ENCODE measurements at places on chromosomes 13 and 19.
A peak's percentile ranks its signal among the peaks of the same experiment; 100 is the strongest.

DNA sequence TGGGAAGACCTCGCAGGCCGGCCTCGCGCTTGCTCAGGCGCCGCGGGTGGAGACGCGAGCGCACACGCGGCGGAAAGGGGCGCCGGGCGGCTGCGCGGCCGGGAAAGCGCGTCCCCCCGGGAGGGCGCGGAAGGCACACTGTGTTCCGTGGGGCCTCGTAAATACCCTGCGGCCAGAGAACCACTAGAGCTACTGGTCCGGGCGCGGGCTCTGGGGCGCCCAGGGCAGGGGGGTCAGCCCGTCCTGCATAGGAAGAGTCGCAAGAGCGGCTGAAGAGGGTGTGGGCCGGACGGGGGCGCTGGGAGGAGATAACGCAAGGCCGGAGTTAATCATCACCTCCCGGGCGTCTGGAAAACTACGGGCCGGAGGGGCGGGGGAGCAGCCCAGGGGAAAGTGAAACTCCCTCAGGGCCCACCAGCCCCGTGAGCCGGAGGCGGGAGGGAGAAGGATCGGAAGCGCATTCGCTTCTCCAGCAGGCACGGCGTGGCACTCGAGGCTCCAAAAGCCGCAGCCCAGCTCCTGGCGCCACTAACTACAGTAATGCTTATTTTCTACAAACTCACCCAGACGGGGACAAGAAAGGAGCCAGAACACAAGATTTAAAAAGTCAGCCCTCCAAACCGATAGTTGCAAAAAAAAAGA, 1.1 kb upstream of the WBP4 start:
- DNase-seq: peak; percentile 95

DNA sequence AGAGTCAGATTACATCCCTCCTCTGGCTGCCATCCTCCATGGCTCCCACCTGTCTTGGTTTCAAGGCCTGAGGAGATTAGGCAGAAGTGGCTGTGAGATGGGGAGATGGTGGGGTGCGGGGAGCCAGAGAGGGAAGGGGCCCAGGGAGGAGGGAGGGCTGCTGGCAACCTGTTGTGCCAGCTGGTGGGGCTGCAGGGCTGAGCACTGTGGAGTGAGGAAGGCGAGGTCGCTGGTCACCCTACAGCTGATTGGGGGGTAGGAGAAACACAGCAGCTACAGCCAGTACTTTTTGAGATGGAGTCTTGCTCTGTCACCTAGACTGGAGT, 48.3 kb downstream of the CD320 start:
- no peak for DNase-seq

GRCh38 chr13:48110132-48110868, 15.4 kb upstream of the MED4 start:
- DNase-seq: no peak

DNA sequence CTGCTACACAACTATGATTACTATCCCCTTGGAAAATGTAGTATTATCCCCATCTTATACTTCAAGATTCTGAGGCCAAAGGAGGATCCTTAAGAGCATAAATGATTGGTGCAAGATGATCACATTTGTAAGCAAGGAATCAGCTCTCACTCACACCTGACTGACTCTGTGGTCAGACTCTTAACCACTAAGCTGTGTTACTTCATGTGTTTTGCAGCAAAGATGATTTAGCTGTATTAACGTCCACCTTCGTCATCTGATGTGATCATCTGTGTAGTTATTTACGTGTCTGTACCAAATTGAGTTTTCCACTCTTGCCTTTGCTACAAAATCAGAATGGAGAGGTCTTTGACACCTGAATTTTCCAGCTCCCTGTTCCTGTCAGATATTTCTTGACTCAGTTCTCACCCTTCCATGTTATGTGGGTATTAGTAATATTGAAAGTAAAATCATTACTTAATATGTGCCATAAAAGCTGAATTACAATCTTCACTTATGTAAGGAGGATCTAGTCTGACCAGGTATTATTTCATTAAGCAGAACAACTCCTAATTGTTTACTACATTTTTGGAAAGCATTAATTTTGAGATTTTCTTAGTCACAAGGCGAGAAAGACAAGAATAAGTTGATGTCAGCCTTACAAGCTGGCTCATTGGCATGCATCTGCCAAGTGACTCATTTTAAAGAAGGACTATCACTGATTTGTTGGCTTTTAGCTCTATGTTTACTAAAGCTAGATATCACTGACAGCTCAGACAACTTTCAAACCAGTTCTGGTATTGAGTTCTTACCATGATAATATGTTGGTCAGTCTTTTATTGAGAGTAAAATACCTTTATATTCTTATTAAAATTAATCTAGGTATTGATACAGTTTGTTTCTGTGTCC, 1279.8 kb upstream of the PCDH9 start:
- no peak for DNase-seq

DNA sequence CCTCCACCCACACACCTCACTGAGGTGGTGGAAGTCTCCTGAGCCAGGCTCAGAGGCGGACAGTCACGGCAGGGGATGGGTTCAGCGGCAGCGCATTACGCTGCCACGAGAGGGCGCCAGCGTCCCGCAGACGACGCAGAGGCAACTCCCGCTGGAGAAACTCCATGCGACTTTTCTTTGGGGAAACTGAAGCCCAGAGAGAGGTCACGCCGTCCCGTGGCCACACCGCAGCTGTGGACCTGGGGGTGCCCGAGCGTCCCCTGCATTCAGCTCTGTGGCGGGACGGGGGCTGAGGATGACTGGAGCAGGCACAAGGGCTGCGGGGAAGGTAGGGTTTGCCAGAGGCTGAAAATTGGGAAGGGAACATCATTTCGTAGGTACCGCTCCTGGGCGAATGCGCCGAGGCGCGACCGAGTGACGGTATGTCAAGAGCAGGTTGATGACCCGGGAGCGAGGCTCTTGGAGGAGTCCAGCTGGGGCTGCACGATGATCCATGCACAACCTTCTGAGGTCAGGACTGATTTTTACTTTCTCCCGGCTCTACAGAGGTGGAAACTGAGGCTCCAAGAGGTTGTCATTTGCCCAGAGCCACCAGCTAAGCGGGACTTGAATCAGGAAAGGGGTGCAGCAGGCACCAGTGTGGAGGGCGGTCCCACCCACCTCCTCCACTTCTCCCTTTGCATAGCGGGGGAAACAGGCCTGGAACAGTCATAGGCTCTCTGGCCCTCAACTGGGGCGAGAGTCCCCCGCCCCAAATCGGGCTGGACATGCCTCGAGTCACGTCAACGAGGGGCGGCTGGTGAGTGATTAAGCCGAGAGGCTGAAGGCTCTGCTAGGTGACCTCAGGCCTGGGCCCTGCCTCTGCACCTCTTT, 690 bp upstream of the ARRDC2 start:
- DNase-seq: peak; percentile 89

DNA sequence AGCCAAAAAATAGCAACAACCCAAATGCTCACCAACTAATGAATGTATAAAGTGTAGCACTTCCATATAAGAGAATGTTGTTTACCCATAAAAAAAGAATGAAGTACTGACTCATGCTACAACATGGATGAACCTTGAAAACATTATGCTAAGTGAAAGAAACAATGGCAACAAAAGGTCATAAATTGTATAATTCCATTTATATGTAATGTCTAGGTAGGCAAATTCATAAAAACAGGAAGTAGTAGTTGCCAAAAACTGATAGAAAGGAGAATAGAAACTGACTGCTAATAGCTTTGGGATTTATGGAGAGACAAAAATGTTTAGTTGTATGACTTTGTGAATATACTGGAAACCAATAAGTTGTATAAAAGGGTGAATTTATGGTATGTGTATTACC, 21.6 kb downstream of the MYCBP2 start:
- no peak for DNase-seq

DNA sequence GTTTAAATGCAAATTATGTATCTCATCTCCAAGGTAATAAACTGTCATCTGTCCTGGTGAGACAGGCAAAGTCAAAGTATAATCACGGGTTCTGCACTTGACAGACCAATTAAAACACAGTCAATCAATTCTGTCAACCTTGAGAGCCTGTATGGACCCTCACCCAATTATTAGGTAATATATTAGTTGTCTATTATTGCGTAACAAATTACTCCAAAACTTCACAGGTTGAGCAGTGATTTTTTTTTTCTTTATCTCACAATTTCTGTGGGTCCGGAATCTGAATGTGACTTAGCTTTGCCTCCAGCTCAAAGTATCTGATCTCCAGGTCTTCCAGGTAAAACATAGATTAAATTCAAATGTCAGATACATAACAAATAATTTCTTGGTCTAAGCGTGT, 707.4 kb upstream of the ARGLU1 start:
- DNase-seq: no peak

DNA sequence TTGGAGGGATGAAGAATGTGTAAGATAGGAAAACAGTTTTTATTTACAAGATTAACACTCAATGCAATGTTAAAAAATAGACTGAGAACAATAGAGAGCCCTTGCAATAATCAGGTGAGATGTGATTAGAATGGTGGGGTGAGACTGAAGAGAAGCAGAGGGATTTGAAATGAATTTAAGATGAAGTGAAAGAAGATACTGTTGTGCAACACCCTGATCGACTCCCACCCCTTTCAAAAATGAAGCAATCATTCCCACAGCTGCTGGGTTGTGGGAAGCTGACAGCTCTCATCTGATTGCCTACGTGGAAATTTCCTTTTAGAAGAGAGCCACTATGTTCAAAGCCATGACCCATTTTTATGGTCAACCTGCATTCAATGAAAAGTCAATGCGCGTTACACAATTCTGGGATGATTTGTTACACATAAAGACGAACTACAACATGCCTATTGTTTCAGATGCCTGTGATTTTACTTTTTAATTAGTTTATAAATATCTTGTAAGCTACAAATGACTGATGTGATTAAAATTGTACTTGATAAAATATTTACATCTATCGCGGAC, 1374.8 kb downstream of the PCDH9 start:
- DNase-seq: no peak

DNA sequence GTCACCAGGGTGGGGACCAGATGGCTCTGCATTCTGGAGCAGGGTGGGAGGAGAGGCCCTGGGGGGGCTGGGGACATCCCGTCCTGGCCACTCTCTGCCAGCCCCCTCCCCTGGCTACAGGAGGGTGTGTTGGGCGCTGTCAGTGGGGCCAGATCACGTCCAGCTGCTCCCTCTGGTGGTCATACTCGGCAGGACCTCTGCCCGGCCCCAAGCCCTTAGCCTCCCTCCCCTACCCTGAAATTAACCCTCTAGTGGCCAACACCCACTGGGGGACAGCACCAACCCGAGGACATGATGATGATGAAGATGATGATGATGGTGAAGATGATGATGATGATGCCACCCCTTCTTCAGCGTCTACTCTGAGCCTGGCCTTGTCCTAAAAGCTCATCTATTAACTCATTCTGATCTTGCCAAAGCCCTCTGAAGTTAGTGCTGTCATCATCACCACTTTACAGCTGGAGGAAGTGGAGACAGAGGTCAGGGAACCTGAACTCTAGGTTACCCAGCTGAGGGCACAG, 590 bp upstream of the LGI4 start:
- DNase-seq: peak; percentile 68

GRCh38 chr19:1672038-1672768, 19.8 kb upstream of the TCF3 start:
- DNase-seq: peak; percentile 73

GRCh38 chr13:113469582-113469981, 16.3 kb upstream of the ADPRHL1 start:
- DNase-seq: no peak

GRCh38 chr13:21932996-21933395, 262.1 kb downstream of the FGF9 start:
- no peak for DNase-seq

- no peak for DNase-seq
These were observed 111.3 kb upstream of the UQCRFS1 start for GRCh38 chr19:29324291-29324680.

- DNase-seq: no peak
These were observed 18.9 kb upstream of the ZNRF4 start for GRCh38 chr19:5436106-5436947.

DNA sequence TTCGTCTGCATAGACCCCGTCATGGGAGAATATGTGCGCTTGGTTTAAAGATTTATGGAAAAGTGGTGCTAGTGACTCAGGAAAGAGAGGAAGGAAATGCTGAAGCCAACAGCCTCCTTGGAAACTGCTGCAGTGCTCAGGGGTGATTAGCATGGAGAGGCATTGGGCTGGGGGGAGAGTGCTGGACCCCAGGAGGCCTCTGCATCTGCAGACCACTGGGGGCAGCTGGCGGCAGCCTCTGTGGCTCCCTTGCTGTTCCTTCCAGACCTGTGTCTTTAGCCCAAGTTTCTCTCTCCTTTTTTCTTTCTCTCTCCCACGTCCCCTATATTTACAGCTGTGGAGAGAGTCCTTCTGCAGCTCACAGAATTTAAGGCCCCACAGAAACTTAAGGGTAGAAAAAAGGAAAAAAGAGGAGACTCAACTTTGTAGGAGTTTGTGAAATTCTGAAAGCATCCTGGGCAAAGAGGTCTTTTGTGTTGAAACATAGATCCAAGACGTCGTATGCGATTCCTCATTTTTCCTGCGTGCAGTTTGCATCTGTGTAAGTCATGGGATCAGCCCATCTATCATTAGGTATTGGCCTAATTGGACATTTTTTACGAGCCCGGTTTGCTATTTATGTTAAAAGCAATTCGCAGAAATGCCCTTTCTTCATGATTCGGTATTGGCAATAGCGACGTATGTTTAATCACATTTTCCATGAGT, 116.2 kb upstream of the ZNF536 start:
- no peak for DNase-seq

GRCh38 chr19:30895946-30896345, 453.3 kb downstream of the TSHZ3 start:
- DNase-seq: no peak

- no peak for DNase-seq
These were observed 28.7 kb downstream of the CAPN12 start for GRCh38 chr19:38715555-38715954.

GRCh38 chr13:66154354-66154753, 1075.8 kb downstream of the PCDH9 start:
- no peak for DNase-seq

DNA sequence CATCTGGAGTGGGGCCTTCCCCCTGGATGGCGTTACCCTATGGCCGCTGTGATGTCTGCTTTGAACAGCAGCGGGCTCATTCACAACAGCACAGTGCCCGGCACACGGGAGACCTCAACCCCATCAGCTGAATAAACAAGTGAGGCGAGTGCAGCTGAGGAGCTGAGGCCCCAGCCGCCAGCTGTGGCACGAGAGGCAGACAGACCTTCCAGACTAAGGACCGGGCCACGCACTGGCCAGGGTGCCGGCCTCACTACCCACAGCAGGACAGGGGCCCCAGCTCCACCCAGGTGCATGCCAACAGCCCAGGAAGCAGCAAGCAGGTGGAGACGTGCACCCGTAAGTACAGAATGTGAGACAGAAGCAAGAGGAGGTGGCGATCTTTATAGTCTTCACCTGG, 39.6 kb downstream of the STK24 start:
- no peak for DNase-seq

GRCh38 chr19:50401605-50402450, 16.9 kb upstream of the SPIB start:
- DNase-seq: no peak
